MV-4-11 (cell line): ENCODE measurements at places on chromosomes 3 and 15.

- DNase-seq, result no peak
Observed at GRCh38 chr15:37041042-37041441, 59.3 kb downstream of the MEIS2 start.

- DNase-seq, result no peak
Observed at GRCh38 chr15:87680208-87680607, 576.3 kb downstream of the NTRK3 start.

DNA sequence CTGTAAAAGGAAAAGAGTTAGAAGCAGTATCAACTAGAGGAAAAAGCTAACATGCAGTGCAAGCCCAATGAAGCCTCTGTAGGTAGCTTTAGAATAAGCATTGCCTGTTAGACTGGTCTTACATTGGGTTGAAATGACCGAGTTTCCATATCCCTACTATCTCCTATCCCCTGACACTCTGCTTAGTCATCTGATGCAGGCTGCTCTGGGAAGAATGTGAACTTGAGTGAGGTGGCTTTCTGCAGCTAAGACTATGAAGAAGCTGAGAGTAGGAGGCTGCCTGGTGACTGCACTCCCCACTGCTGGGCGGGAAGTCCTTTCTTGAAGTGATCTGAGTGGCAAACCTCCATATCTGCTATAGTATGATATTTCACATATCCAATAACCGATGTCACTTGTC is 64.7 kb downstream of the OXSM start:
- no peak for DNase-seq

- peak; percentile 49 for DNase-seq
Observed at GRCh38 chr3:40584625-40585189, 59.9 kb downstream of the ZNF621 start.

- DNase-seq, result no peak
Observed at GRCh38 chr15:85745023-85745422, 49.7 kb downstream of the KLHL25 start.

DNA sequence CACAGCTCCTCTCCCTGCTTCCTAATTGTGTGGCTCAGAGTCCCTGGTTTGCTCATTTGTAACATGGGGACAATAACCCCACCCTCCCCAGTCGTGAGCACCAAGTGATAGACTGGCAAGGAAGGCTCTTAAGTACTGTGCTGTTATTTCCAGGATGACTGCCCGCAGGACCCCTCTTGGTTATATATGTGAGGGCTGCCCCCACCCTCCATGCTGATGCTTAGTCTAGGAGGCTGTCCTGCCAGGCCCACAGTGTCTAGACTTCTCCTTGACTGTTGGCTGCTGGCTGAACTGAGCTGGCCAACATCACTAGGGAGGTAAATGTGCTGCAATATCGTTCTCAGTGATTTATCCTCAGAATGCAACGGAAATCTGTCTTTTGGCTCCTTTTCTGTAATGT is 45.1 kb downstream of the RAB11A start:
- DNase-seq, result no peak

DNA sequence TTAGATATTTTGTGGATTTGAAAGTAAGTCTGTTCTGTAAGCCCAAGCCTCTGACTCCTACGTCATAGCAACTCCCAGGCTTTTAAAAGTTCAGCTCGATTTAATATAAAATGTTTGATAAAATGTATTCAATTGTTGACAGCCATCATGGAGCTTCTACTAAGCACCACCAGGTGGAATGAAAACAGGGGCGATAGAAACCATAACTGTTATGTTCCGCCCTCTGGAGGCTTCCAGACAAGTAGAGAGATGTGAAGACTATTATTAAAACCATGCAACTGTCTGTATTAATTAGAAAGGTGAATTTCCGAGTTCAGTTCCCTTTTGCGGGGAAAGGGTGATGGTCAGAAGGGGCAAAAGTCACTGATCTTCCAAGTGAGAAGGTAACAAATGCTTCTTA is 292.2 kb downstream of the NR2F2 start:
- no peak for DNase-seq

GRCh38 chr3:179973931-179974361 is 62.8 kb downstream of the PEX5L start:
- peak; percentile 48 for DNase-seq

DNA sequence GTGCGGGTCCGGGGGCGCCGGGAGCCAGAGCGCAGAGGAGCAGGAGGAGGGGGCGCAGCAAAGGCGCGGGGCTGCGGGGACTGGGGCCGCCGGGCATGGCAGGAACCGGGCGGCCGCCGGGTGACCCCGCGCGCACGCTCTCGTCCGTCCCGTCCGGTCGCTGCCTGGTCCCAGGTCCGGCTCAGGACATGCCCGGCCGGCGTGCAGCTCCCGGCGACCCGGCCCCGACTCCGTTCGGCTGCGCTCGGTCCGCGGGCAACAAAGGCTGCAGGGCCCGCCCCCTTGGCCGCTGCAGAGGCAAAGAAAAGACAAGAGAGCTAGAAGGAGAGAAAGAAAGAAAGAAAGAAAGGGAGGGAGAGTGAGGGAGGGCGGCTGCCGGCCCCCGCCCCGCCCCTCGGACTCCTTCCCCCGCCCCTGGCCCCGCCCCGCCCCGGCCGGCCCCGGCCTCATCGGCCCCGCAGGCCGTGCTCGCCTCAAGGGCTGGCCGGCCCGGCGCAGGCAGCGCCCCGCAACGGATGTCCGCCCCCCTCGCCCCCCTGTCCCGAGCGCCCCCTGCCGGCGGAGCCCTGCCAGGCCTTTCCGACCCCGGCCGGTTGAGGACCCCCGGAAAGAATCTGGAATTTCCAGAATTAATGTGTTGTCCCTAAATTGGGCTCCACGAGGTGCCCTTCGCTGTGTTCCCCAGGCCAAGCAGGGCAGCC is at the start of gene ADAMTS7:
ADAMTS7 (minus strand) TSS at position 341 of the 701 bp plus-strand sequence; CDS start at position 97, 244 bp downstream.
- peak; percentile 0 for DNase-seq

GRCh38 chr3:125431912-125432790 is 57.0 kb upstream of the ZNF148 start:
- no peak for DNase-seq

DNA sequence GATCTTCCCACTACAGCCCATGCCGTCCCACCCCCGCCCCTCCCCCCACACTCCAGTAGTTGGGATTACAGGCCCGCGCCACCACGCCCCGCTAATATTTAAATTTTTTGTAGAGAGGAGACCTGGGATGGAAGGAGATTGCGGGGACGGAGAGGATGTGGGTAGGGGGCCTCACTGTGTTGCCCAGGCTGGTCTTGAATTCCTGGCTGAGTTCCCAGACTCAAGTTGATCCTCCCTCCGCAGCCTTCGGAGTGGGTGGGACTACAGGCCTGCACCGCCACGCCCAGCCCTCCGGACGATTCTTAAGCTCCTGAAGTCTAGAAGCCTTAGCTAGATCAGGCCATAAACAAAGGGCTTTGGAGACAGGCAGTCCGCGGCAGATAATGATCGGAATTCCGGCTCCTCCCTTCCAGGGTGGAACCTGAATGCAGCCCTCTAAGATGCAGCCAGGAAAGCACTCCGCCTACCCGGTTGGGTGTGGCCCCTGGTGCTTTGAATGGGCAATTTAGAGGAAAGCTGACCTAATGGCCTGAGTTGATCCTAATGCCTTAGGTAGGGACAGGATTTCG is at the start of gene DPPA2:
DPPA2 (minus strand) TSS at position 356 of the 569 bp plus-strand sequence. CDS start 1,975 bp downstream, outside the sequence.
- no peak for DNase-seq

- DNase-seq, result no peak
Observed at GRCh38 chr3:182470187-182470586, 323.1 kb upstream of the ATP11B start.

- peak; percentile 81 for DNase-seq
Observed at GRCh38 chr15:51829376-51830275, at the start of gene TMOD3. Gene TMOD3 (plus strand): TSS chr15:51829653. CDS start chr15:51862885, 33,232 bp downstream.

DNA sequence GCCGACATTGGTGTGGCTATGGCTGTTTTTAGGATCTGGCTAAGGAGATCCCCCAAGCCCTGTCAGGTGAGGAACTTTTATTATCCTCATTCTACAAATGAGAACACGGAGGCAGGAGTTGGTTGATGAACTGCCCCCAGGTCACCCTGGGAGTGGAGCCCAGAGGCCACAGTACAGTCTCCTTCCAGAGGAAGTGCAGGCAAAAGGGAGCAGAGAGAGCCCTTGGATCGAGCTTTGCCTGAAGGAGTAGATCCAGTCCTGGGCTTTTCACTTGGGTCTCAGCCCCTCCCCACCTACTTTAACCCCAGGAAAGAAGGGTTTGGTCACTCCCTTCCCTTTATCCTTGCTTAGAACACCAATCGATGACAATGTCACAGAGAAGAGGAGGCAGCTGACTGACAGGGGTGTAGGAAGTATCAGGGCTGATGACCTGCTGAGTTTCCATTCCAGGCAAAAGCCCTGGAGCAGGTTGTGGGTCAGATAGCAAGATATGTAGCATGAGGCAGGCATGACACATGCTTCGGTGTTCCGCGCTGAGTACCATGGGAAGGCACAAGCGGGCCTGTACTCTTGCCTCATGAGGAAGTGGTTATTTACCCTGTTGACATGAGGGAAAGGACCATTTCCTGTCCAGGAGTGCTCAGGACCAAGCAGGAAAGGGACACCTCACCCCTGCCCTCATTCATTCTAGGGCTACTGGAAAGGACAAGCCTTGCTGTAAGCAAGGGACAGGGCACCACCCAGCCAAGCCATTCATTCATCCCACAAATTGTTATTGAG is 5.8 kb upstream of the PLA2G4D start:
- DNase-seq, result peak; percentile 15

DNA sequence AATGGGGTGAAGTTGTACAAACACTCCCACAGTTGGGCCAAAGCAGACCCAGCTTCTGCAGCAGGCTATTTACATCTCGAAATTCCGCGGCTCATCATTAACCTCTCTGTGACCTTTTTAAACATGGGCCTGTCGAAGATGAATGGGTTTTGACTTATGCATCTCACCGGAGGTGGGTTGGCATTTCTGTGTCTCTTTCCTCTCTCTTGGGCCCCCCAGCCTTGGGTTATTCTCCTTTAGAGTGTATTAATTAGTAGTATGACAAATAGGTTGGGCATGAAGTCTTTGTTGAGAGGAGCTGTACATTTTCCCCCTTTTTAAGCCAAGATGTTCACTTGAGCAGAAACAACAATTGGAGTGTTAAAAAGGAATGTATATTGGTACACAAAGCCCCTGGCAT is 9.8 kb downstream of the SMAD6 start:
- peak; percentile 21 for DNase-seq

- DNase-seq, result no peak
Observed at GRCh38 chr3:67011414-67012131, 13.5 kb downstream of the KBTBD8 start.

GRCh38 chr3:167705840-167706239 is 28.9 kb downstream of the PDCD10 start:
- DNase-seq, result no peak

GRCh38 chr15:90742087-90742486 is 24.9 kb downstream of the BLM start:
- peak; percentile 8 for DNase-seq

- no peak for DNase-seq
Observed at GRCh38 chr3:172101107-172101506, 61.7 kb downstream of the FNDC3B start.

DNA sequence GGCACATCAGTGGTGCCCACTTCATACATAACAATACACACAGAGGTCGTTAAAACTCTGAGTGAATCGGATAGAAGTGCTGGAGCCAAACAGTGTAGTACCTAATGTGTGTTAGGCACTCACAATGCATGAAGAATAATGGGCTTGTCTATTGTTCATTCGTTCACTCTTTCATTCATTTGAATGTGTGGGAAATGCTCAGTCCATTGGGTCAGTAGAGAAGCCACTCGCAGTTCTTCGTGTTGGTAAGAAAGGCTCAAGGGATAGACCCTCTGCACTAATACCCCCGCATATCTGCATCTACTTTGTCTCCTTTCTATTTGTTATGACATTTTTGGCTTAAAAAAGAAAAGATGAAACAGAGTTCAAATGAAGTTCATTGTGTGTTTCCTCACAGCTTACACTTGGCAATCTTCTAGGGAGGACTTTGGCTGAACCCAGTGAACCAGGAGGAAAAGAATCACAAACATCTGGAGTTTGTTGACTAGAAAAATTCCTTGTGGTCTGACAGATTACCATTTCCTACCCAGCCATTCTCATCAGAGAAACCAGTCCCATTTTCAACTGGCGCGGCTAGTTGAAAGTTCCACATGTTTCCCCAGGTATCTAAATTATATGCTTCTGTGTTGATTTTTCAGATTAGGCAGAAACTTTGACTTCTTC is 32.8 kb upstream of the MFSD1 start:
- peak; percentile 28 for DNase-seq

DNA sequence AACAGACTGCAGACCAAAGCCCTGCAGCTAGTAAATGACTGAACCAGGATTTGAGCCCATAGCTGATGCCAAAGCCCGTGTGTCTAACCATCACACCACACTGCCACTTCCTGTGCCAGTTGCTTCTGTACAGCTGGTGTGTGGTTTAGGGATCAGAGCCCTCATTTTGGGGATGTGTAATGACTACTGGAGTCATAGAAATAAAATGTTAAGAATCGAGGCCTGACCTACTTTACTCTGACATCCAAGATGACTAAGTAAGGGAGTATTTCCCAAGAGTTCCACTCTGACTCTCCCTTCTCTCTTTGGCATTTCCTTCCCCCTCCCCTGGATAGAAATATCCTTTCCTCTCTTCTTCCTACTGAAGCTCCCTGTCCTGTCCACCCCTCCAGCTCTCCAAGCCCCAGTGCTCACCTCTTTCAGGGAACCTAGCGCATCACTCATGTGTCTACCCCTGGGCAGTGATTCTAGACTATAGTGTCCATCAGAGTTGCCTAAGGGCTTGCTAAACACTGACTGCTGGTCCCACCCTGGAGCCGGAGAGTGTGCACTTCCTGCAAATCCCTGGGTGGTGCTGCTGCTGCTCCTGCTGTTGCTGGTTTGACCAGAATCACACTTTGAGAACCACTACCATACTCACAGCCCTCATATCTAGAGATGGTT is 53.8 kb downstream of the MGLL start:
- peak; percentile 90 for DNase-seq

DNA sequence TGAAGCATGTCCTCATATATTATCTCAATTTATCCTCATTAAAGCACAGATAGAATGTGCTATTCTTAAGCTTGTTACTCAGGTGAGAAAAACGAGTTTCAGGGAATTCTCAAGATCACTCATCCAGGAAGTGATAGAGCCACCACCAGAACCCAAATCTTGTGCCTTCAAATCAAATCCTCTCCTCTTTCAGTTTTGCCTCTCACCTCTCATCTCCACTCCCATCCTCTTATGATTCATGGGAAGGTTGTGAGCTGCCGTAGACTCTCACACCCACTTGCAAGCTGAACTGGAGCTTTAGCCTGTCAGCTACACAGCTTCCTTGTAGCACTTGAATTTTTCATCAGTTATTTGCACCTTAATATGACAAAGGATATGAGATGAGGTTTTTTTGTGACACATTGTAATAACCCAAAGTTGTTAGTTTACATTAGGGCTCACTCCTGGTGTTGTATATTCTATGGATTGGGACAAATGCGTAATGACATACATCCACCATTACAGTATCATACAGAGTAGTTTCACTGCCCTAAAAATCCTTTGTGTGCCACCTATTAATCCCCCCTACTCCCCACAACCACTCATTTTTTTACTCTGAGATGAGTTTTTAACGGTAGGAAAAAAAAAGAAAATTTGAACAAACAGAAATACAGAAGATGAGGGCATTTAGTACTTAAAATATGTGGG is 25.7 kb downstream of the GPR15 start:
- peak; percentile 23 for DNase-seq

GRCh38 chr15:30650012-30650929 is 24.3 kb downstream of the ARHGAP11B start:
- peak; percentile 80 for DNase-seq

GRCh38 chr15:48654801-48655200 is 9.3 kb upstream of the FBN1 start:
- DNase-seq, result no peak
